ENCODE measurements at places on chromosomes 1 and 21. TPM values are rescaled to one million over a fixed set of nuclear protein-coding genes. Genes with fewer than 3 reads are reported as not detected.

LEPR gene
- 9.7 TPM for total RNA-seq

CD84 gene
- total RNA-seq, result 1.1 TPM

BNIPL gene
- total RNA-seq, result not detected

FAM177B gene
- total RNA-seq, result not detected

ANGPTL7 gene
- total RNA-seq, result 2.0 TPM

CCDC181 gene
- total RNA-seq, result not detected

CGN gene
- total RNA-seq, result not detected

CDCA8 gene
- 0.75 TPM for total RNA-seq

IVL gene
- total RNA-seq, result not detected

FAM43B gene
- 0.75 TPM for total RNA-seq

DNA sequence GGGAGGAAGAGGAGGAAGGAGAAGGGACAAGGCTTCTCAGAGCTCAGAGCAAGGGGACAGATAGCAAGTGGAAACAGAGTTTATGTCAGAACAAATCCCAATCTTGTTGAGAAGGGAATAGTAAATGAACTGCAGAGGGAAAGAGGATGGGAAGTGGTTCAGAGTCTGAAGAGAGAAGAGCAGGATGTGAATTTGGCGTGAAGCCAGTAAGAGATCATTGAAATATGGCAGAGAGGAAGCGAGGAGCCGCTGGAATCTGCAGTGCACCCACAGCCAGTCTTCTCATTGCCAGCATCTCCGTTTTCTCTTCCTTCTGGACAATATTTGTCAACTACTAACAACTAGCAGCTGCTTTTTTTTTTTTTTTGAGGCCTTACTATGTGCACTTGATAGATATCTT lies 19.1 kb downstream of the OLFML3 start:
- DNase-seq, result peak; percentile 35

DNA sequence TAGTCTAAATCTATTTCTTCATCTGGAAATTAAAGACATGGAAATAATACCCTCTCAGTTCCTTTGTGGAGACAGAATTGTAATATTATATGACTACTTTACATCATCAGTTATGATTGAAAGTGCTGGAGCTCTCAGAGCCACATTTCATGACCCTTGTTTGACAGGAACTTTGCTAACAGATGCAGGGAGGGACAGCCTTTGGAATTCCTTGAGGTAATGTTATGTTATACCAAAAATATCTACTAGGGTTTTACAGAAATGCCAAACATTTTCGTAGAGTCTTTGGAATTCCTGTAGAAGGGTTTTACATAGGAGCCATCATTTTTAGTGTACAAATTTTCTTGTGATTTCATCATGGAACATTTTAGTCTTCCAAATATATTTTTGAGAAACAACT lies 57.4 kb upstream of the ADAMTS5 start:
- DNase-seq, result no peak

- no peak for DNase-seq
Measured at GRCh38 chr1:188261849-188262248, 1433.1 kb downstream of the PLA2G4A start.

- DNase-seq, result no peak
Measured at GRCh38 chr1:20732071-20732587, 374 bp downstream of the SH2D5 start.

DNA sequence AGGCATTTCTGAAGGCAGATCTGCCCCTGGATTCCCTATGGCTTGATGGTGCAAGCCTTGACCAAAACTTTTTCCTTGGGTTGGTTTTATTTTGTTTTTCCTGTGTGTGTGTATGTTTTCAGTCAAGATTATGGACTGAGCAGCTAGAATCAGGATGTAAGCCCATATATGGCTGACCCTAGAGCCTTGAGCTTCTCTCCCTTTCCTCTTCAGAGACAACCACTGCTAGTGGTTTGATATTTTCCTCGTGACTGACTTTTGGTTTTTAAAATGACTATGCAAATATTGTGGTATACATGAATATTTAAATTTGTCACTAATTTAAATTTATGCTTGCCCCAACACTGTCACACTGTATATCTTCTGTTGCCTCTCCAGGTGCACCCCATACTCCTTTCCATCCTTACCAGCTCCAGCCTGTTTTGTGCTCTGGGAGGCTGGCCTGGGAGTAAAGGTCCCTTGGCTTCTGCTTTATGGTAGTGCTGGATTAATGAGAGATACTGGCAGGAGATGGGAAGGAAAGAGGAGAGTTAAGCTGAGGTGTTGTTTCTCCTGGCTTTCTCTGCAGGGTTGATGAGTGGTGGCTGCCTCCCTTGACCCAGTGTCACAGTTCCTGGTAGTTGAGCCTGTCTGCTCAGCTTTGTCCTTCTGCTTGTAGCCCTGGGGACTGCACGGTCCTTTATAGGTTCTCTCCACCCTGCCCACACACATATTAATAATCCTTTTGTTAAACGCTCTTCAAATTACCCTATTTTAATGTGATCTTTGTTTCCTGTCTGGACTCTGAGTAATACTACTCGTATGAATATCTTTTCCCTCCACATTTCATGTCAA lies 44.4 kb downstream of the RWDD3 start:
- no peak for DNase-seq

DNA sequence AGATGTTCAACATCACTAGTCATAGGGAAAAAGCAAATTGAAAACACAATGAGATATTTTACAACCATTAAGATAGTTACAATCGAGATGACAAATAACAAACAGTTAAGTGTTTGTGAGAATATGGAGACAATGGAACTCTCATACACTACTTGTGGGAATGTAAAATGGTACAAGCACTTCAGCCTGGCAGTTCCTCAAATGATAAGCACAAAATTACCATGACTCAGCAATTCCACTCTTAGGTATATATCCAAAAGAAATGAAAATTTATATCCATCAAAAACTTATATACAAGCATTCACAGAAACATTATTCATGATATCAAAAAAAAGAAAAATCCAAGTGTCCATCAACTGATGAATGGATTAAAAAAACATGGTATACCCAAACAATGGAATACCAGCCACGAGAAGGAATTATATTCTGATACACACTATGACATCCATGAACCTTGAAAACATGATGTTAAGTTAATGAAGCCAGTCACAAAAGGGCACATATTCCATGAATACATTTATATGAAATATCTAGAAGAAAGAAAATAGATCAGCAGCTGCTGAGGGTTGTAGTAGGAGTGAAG lies 76.4 kb downstream of the EVI5 start:
- no peak for DNase-seq

- no peak for DNase-seq
Measured at GRCh38 chr21:43355925-43356289, 71.0 kb downstream of the SIK1 start.

DNA sequence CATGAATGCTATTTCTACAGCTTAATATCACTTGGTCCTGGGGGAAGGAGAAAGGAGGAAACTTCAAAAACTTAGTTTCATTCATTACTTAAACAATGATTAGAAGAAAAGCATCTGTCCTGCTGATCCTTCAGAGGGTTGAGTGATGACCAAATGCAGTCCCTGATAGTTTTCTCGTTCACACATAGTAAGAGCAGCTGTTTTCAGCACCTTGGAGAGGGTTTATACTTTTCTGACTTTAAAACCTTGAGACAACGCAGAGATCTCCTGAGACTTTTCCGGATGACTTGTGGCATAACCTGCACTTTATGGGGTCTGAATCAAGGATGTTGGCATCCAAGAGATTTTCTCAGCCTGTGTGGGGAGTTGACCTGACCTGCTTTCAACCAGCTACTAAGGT lies 94.0 kb upstream of the KCND3 start:
- DNase-seq, result no peak

DNA sequence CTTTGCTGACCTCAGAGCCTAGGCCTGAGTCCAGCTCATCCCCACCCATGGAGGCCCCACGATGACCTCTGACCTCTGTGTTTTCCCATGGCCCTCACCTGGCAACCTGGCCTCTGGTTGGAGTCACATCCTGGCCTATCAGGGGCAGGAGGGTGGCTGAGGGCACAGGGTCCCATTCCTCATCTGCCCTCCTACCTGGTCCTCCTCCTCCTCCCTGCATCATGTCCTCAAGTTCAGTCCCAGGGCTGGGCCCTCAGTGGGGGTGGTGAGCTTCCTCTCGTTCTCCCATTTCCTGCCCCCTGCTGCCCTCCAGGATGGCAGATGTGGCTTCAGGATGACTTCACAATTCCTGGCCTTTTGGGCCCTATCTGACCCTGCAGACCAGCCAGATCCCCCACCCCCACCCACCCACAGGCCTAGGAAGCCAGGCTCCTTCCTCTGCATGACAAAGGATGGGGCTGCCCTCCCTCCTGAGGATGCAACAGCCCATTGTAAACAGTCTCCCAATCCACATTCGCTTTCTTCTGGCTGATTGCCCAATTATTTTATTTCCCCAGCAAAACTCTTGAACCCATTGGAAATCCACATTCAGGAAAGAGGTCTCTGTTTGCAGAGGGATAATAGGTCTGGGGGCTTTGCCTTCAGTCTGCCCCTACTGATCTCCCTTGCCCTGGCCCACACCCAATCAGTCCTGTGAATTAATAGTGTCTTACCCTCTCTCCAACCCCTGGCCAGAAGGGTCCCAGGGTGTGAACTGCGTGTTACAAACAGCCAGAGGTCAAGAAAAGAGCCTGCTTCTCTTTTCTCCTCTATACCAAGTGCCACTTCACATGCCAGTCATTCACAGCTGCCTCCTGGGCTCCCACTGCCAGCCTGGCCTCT lies 10.3 kb upstream of the LEFTY1 start:
- DNase-seq, result no peak

DNA sequence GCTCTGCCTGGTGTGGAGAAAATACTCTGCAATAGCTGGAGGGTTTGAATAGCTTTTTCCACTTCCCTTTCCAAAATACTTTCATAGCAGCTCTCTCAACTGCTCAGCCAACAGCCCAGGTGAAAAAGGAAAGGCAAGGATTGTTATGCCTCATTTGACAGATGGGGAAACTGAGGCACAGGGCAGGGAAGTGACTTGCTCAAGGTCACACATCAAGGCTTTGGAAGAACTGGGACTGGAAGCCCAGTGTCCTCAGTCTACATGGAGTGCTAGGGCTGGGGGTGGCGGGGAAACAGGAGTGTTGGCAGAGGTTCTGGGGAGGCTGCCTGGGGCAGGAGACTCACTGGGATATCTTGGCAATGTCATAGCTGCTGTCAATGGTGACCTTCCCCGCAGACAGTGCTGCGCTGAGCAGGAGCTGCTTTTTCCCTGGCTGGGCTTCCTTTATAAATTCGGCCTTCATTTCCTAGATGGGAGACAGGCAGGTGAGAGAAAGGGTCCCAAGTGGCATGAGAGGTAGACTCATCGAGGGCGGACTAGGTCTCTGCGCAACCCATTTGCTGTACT lies 4.0 kb downstream of the CHI3L1 start:
- no peak for DNase-seq

GRCh38 chr21:21025742-21026141 lies 27.5 kb downstream of the NCAM2 start:
- no peak for DNase-seq

GRCh38 chr1:203321273-203322052 lies 16.1 kb downstream of the BTG2 start:
- DNase-seq, result no peak

- no peak for DNase-seq
Measured at GRCh38 chr1:51768971-51769588, 109.4 kb downstream of the NRDC start.

- no peak for DNase-seq
Measured at GRCh38 chr1:160363951-160364735, 2.7 kb upstream of the NHLH1 start.
